Activated CD4-positive, alpha-beta T cell treated with anti-CD3 and anti-CD28 coated beads, Interleukin-2, Interleukin-6, amounts not matched to agents 100 ng/mL and 50 ng/mL, durations not matched to agents 16 hours and 8 hours (primary cell): ENCODE measurements at places on chromosomes 7 and 10.

- no peak for DNase-seq
Observed at GRCh38 chr10:62058476-62058875, 157.0 kb downstream of the ARID5B start.

DNA sequence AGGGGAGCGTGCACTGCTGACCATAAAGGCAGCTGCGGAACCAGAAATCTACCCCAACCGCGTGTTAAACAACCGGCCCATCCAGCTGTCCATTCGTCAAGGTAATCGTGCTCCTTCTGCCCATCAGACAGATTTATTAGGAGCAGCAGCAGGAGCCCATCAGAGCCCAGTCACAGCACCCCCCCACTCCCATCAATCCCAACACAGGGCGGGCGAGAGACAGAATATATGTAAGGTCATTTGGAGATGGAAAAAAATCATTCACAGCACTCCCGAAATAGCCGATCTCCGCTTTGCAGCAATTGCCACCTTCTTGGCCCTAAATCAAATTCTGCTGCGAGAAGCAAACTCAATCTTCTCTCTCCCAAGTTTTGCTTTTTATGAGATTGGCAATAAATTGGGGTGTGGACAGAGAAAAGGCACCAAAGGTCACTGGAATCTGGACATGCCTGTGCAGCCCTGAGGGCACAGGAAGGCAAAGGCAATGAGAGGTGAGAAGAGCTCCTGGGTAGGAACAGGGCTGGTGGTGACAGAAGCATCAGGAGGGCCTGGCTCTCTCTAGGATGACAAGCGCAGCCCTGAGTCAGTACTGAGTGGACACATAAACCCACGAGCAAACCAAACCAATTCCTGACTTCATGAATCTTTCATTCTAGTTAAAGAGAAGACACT is 145.0 kb upstream of the ZMIZ1 start:
- DNase-seq: no peak

GRCh38 chr10:127984945-127985344 is 78.0 kb downstream of the PTPRE start:
- DNase-seq: no peak

GRCh38 chr7:75867390-75867717 is 11.5 kb upstream of the RHBDD2 start:
- no peak for DNase-seq

GRCh38 chr10:111077785-111078504 is 1.1 kb downstream of the ADRA2A start:
- DNase-seq: no peak

- peak; percentile 88 for DNase-seq
Observed at GRCh38 chr10:119165171-119166117, at the start of gene SFXN4. Gene SFXN4 (minus strand): TSS chr10:119165714. CDS start chr10:119165647, 67 bp downstream.

DNA sequence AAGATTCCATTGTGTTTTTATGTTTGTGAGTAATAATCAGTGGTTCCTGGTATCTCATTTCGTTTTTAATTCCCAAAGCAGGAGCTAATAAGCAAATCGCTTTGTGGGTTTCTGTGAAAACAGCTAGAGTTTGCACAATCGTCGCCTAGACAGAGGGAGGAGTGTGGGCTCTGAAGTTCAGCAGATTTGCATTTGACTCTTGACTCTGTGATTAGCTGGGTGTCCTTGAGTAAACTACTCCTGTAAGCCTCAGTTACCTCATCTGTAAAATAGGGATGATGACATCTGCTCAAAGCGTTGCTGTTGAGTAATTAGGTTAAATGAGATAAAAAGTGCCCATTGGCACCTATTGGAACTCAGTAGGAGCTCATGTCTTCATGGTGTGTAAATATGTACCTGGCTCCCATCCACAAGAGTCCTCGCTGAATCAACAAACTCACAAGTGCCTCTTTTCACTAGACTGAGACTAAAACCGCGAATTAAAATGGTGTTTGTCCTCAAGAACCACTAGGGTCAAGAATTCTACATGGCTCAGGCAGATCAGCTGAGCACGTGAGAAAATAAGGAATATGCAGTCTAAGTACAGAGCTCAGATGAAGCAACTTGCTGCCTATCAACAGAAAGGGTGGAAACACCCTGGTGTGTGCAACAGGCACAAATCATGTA is 385.8 kb upstream of the C7orf33 start:
- no peak for DNase-seq

GRCh38 chr10:45151467-45152214 is 150.9 kb downstream of the ZNF22 start:
- no peak for DNase-seq

DNA sequence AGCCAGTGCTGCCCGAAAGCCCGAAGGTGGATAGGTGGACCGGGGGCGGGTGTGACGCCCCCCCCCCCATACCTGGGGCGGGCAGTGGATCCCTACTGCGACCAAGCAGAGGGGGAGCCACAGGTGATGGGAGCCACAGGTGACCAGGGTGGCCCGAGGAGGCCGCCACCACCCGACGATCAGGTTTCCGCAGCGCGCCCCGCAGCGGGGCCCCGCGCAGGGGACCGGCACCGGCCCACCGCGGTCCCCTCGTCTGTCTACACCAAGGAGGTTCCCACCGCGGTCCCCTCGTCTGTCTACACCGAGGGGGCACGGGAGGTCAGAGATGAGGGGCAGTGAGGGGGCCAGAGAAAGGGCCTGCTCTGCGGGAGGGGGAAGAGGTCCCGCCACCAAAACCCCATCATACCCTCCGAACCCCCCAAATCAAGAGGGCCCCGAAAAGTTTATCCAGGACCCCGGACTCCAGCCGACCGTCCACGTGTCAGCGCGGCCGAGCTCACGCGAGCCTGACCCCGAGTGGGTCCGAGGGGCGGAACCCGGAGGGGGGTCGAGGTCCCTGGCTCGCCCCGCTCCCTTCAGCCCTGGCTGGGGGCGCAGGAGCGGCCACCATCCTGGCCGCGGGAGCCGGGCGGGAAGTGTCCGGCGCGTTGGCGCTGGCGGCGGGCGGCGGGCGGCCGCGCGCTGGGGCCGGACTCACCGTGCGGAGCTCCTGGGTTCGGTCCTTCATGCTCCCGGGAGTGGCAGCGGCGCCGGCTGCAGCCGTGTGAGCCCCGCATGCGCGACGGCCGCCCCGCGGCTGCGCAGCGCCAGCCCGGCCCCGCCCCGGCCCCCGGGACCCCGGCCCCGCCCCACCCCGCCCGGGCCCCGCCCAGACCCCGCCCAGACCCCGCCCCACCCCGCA is at the start of gene STX1A:
Gene STX1A (minus strand): TSS at position 765 of the 901 bp plus-strand sequence. CDS start 38 bp downstream, at position 727.
- DNase-seq: peak; percentile 80

GRCh38 chr7:6273380-6273837 is 985 bp upstream of the CYTH3 start:
- DNase-seq: no peak

DNA sequence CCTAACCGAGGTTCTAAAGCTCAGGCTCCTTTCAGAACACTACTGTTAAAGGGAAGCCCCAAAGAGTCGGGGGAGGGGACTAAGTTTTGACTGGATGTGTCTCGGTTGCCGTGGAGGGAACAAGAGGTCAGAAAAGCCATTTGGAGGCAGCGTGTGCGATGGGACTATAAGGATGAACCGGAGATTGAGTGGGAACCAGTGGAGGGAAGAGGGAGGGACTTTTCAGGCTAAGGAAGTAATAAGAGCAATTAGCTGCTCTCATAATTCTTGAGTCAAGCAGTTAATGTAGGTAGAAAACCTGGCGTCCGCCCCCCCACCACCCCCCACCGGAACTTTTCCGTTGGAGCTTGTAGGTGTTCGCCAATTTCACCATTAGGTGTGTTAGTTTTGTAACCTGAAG is 491 bp upstream of the AKAP9 start:
- DNase-seq: peak; percentile 42

GRCh38 chr10:8462565-8462964 is 408.1 kb downstream of the GATA3 start:
- no peak for DNase-seq

DNA sequence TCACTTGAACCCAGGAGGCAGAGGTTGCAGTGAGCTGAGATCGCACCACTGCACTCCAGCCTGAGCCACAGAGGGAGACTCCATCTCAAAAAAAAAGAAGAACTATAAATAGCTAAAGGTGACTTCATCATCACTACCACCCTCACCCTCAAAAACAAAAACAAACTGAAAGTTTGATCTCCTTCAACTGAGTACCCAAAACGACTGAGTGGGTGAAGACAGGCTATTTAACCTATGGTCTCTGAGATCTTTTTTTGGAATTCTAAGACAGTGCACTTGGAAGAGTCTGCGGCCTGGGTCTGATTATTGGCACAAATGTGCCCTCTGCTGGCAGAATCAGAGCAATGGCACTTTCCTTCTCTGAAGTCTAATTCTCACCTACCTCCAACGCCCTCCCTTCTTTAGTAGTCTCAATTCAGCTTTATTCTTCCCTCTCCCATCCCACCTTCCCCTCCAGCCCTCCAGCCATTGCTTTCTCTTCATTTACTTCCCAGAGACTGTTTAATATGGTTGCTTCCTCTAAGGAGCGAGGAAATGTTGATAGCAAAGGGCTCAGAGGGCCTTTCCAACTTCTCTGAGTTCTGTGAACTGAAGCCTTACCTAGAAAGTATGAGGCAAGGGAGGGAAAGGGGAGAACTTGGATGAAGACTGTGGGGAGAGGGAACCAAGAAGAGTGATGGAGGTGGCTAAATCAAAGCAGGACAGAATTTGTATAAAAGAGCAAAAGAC is 2.9 kb upstream of the MYOZ1 start:
- DNase-seq: peak; percentile 71

DNA sequence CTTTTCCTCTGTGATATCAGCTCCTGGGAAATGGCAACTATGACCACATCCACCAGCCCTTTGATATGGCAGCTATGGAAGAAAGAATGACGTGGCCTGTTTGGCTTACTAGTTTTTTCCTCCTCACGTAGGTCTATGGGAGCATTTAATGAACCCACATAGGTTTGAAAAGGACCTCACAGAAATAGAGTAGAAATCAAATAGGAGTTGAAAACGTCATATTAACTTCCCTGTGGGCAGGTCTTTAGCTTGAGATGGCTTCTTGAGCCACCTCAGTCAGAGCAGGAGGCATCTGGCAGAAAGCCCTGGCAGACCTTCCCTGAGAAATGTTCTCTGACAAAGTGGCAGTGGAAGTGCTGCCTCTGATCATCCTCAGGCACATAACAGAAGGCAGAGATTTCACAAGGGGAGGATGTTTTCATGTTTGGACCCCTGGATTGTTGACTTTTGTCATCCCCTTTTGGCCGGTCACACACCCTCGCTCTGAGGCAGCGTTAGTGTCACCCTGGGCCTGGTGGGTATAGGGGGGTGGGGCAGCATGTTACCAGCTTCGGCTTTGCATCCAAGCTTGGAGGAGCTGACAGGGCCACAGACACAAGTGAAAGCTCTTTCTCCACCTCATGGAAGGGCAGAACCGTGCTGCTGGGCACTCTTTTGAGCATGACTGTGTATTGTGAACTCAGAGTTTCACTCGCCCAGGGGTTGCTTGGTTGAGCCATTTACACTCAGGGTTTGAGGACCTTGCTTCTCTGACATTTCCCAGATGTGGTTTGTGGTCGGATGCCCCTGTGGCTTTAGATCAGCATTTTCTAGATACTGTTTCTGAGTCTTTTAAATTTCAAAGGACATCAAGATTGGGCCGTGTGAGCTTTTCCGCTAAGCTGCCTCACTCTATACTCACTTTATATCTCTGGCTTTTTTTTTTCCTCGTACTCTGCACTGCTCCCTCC is 184.2 kb downstream of the STK31 start:
- DNase-seq: peak; percentile 86

GRCh38 chr10:6885284-6885683 is 305.2 kb upstream of the PRKCQ start:
- DNase-seq: no peak

DNA sequence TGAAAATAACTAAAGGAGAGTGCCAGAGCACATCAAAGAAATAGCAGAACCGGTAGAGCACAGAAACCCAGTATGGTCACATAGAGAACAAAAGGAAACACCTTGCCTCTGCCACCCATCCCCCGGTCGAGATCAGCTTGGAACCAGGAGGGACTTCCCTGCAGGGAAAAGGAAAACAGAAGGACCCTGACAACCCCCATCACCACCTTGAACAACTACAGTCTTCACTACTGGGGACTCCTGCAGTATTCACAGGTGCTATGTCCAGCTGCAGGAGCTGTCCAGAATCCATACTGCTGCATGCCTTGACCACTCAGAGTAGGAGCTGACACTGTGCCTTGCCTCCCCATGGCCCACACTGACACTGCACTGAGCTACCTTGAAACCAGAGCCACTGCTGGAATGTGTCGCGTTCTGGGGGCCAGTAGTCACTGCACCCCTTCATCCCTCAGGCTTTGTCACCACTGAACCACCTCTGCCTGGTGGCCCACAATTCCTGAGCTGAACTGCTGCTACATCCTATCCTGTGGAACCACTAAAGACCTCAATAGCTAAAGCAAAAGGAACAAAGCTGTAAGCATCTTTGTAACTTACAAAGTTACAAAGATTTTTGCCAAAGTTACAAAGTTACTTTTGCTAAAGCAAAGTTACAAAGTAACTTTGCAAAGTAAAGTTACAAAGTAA is 66.8 kb downstream of the TRIL start:
- DNase-seq: no peak

GRCh38 chr10:90417476-90418210 is 440.2 kb downstream of the HTR7 start:
- no peak for DNase-seq

GRCh38 chr10:88127766-88128165 is 264.3 kb downstream of the PTEN start:
- no peak for DNase-seq

GRCh38 chr10:120313715-120314114 is 143.3 kb upstream of the PLPP4 start:
- DNase-seq: no peak

DNA sequence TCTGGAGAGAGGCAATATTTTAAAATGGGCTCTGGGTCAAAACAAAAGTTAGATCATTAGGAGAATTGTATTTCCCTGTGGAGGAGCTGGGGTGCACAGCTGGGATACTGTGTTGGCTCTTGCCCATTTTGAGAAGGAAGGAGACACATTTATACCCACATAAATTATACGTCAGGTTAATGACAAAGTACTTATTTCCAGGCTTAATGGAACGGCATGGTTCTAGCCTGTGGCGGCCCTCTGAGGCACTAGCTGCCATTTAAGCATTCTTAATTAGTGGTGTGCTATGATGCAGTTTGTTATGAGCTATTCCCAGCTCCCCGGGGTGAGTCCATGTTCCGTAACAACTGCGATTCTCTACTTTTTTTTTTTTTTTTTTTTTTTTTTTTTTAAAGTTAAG is 193.5 kb downstream of the SEC23IP start:
- no peak for DNase-seq

GRCh38 chr10:88322324-88323063 is 260.6 kb downstream of the RNLS start:
- no peak for DNase-seq

DNA sequence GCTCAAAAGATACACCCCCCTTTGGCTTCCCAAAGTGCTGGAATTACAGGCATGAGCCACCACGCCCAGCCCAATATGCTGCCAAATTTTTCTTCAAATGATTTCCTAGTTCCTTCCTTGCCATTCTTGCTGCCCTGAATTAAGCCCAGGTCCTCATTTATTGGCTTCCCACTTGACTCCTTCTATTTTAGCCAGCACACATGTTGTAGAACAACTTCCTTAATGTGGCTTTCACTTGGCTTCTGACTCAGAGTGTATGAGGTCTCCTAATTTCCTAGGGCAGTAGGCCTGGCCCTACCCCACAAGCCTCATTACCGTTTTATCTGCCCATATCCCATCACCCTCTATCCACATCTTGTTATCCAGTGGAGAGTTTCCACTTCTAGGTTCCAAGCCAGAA is 21.8 kb upstream of the HIPK2 start:
- DNase-seq: no peak

- no peak for DNase-seq
Observed at GRCh38 chr7:136845899-136846465, 22.5 kb upstream of the CHRM2 start.

GRCh38 chr7:74312418-74313028 is 23.3 kb downstream of the CLIP2 start:
- DNase-seq: peak; percentile 43
